ENCODE measurements at places on chromosomes 16 and 17. TPM values are rescaled to one million over a fixed set of nuclear protein-coding genes. Genes with fewer than 3 reads are reported as not detected.

Gene NHLRC4
- 0.86 TPM for total RNA-seq

- H3K4me1 ChIP-seq: peaks cover 10% of the 10 kb centered on the region
- no peak for DNase-seq
- H3K4me3 ChIP-seq: no peak overlapping the region
- peaks cover 2% of the 10 kb centered on the region for H3K36me3 ChIP-seq
- no peak overlapping the region for H3K27ac ChIP-seq
These were observed 77.3 kb downstream of the WNT3 start for GRCh38 chr17:46741122-46741730.

DNA sequence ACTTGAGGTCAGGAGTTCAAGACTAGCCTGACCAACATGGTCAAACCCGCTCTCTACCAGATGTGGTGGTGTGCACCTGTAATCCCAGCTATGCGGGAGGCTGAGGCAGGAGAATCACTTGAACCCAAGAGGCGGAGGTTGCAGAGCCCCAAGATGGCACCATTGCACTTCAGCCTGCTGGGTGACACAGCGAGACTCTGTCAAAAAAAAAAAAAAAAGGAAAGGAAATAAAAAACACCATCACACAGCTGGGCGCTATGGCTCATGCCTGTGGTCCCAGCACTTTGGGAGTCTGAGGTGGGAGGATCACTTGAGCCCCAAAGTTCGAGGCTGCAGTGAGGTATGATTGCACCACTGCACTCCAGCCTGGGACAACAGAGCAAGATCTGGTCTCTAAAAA is 13.3 kb upstream of the SBK1 start:
- no peak overlapping the region for H3K27ac ChIP-seq
- H3K4me1 ChIP-seq: peaks cover 11% of the 10 kb centered on the region
- DNase-seq: no peak
- H3K36me3 ChIP-seq: no peaks in the 10 kb centered on the region

GRCh38 chr17:80455336-80455710 is 21.1 kb downstream of the NPTX1 start:
- peak overlapping the region; percentile 95 for H3K4me3 ChIP-seq
- DNase-seq: peak; percentile 49
- peaks cover 22% of the 10 kb centered on the region for H3K4me1 ChIP-seq

DNA sequence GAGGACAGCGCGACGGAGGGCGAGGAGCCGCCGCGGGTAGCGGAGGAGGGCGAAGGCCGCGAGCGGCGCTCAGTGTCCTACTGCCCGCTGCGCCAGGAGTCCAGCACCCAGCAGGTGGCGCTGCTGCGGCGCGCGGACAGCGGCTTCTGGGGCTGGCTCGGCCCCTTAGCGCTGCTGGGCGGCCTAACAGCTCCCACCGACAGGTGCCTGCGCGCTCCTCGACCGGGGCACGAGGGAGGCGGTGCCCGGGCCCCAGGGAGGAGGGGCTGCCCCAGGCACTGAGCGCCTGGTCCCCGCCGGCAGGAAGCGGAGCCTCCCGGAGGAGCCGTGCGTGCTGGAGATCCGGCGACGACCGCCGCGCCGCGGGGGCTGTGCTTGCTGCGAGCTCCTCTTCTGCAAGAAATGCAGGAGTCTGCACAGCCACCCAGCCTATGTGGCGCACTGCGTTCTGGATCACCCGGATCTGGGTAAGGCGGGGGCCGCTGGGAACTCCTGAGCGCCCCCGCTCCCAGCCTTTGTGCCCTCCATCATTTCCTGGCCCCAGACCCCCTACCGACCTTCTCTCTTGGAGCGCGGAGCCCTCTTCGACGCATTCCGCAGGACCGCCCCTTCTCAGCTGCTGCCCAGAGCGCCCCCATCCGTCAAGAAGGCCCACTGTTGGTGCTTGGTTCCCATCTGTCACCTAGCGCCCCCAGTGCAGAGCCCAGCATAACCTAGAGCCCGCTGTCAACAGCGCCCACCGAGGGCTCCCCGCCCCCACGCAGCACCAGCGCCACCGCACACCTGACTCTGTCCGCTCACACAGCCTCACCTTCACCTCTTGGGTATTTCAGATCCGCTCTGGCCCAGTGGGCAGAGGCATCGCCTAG is 3.7 kb downstream of the C17orf50 start:
- H3K27me3 ChIP-seq: no peaks in the 10 kb centered on the region
- peak; percentile 95 for DNase-seq
- H3K4me3 ChIP-seq: peak overlapping the region; percentile 89
- H3K36me3 ChIP-seq: no peaks in the 10 kb centered on the region
- peaks cover 30% of the 10 kb centered on the region for H3K4me1 ChIP-seq

- DNase-seq: no peak
- H3K4me3 ChIP-seq: no peak overlapping the region
- peak overlapping the region; percentile 22 for H3K27ac ChIP-seq
- H3K27me3 ChIP-seq: no peaks in the 10 kb centered on the region
- H3K4me1 ChIP-seq: peaks cover 28% of the 10 kb centered on the region
- no peaks in the 10 kb centered on the region for H3K36me3 ChIP-seq
These were observed 5.4 kb downstream of the CLUH start for GRCh38 chr17:2705888-2706795.

Gene HCRT
- total RNA-seq: 0.47 TPM

Gene TMEM238L
- not detected for total RNA-seq

DNA sequence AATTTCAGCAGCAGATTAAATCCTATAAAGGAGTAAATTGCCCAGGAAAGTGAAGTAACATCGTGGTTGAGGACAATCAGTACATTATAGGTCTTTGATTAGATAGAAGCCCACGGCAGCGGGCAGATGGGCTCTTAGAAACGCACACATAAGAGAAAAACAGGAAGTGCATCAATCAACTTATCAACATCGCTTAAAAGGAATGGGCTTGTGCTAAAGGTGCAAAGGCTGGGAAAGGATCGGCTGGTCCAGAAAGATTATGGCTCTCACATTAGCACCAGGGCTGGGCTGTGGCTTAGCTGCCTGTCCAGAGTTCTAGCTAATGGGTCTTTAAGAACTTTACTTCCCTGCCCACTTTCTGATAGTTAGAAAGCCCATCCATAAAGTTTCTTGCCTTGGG is 292.0 kb upstream of the TNRC6C start:
- no peak overlapping the region for H3K27ac ChIP-seq
- H3K4me1 ChIP-seq: peaks cover 10% of the 10 kb centered on the region
- no peak for DNase-seq
- no peak overlapping the region for H3K4me3 ChIP-seq

Gene FASN
- 816 TPM for total RNA-seq

DNA sequence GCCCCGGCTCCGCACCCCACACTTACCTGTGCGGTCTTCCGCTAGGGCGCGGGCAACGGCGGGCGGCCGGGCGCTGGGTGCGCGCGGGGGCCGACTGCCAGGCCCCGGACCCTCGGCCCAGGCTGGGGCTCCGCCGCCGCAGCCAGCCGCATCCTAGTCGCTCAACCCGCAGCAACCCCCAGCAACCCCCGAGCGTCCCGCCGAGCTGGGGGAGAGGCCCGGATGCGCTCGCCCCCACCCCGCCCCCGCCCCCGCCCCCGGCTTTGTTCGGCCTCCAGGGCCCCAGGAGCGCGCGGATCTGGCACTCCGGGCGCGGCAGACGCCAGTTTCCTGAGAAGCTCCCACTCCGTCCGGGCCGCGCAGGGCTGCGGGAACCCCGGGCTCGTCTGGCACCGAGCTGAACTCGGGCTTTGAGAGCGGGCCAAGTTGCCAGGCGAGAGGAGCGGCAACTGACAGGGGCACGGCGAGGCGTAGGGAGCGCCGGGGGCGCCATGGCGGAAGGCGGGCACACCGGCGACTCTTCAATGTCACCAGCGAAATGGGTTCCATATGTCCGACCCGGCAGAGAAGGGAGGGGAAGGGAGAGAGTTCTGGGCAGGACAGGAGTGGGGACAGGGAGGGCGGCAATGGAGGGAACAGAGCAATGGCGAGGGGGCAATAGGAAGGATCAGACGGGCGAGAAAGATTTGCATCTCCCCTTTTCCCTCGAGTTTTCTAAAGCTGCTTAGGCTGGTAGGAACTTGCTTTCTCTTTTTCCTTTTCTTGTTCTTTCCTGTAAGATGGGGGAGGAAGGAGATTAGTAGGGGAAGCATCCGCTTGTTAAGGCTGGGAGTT is 13.7 kb downstream of the HOXB4 start:
- H3K4me3 ChIP-seq: no peak overlapping the region
- DNase-seq: no peak

- peaks cover 25% of the 10 kb centered on the region for H3K4me1 ChIP-seq
- no peak overlapping the region for H3K27ac ChIP-seq
- H3K27me3 ChIP-seq: peaks cover 63% of the 10 kb centered on the region
These were observed 2.4 kb downstream of the RUNDC3A start for GRCh38 chr17:44310609-44311376.

GRCh38 chr17:61442136-61442775 is 10.0 kb upstream of the TBX4 start:
- H3K4me1 ChIP-seq: peaks cover 5% of the 10 kb centered on the region
- no peak overlapping the region for H3K27ac ChIP-seq
- DNase-seq: no peak
- H3K4me3 ChIP-seq: no peak overlapping the region
- H3K36me3 ChIP-seq: peaks cover under 1% of the 10 kb centered on the region

All from neural crest cell (in vitro differentiated cells).